ENCODE measurements at places on chromosomes 4 and X. TPM values are rescaled to one million over a fixed set of nuclear protein-coding genes. Genes with fewer than 3 reads are reported as not detected.

GRCh38 chrX:14015941-14016340 lies 13.8 kb downstream of the GEMIN8 start:
- H3K36me3 ChIP-seq = peaks cover 43% of the 10 kb centered on the region
- H3K27me3 ChIP-seq = no peaks in the 10 kb centered on the region
- peaks cover 1% of the 10 kb centered on the region for H3K4me1 ChIP-seq
- H3K27ac ChIP-seq = no peak overlapping the region
- DNase-seq = no peak

The XG gene
- not detected for total RNA-seq

DNA sequence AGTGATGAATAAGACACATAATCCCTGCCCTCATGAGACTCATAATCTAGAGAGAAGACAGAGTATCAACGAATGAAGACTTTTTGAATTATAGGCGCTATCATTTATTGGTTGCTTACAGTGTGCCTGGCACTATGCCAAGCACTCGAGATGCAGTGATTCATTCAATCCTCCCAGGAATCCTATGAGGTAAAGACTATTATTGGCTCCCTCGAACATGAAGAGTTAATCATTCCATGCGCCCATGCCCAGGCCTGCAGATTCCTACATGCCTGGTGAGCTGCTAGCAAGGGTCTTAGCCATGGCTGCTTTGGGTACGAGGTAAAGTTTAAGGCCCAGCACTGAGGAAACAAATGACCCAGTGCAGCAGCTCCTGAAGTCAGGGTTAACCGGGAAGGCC lies 47.0 kb downstream of the TEX13B start:
- H3K36me3 ChIP-seq = peaks cover 4% of the 10 kb centered on the region
- H3K27me3 ChIP-seq = peaks cover 47% of the 10 kb centered on the region
- H3K4me3 ChIP-seq = peak overlapping the region; percentile 84
- peaks cover 13% of the 10 kb centered on the region for H3K4me1 ChIP-seq

The MAGED4 gene
- total RNA-seq = not detected

The PPM1K gene
- total RNA-seq = 21.0 TPM

The F9 gene
- total RNA-seq = not detected

- no peaks in the 10 kb centered on the region for H3K4me1 ChIP-seq
- H3K27me3 ChIP-seq = peaks cover 82% of the 10 kb centered on the region
- no peak overlapping the region for H3K27ac ChIP-seq
- no peak overlapping the region for H3K4me3 ChIP-seq
- no peak for DNase-seq
- H3K36me3 ChIP-seq = no peaks in the 10 kb centered on the region
Measured at GRCh38 chrX:38500866-38501265, 60.5 kb upstream of the TSPAN7 start.

DNA sequence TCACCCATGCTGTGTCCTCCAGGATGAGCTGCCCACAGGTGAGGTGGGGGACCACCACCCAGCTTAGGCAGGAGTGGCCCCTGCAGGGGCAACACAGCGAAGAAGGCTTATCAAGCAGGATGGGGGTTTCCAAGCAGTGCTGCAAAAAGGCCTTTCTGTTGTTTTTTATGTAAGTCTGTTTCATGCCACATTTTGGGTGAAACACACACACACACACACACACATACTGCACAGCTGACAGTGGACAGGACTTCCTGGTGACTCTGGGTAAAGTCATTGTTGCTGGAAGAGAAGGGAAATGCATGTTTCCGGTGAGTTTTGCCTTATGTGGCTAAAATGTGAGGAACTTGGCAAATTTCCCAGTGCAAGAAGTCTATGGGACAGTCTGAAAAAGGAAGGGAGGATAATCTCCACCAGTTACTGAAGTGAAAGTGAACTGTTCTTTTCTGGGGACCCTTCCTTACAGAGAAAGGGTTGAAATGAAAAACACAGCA lies 119.2 kb downstream of the IRF2 start:
- peaks cover 5% of the 10 kb centered on the region for H3K4me1 ChIP-seq
- H3K4me3 ChIP-seq = no peak overlapping the region
- no peak overlapping the region for H3K27ac ChIP-seq
- peak; percentile 78 for DNase-seq

The TAF7L gene
- total RNA-seq = not detected

The UGT2B28 gene
- not detected for total RNA-seq

GRCh38 chr4:101853691-101854090 lies 63.2 kb downstream of the BANK1 start:
- H3K36me3 ChIP-seq = no peaks in the 10 kb centered on the region
- no peaks in the 10 kb centered on the region for H3K4me1 ChIP-seq
- no peaks in the 10 kb centered on the region for H3K27me3 ChIP-seq
- no peak overlapping the region for H3K27ac ChIP-seq

The RAB9B gene
- total RNA-seq = 0.07 TPM

- no peaks in the 10 kb centered on the region for H3K4me1 ChIP-seq
- no peak overlapping the region for H3K4me3 ChIP-seq
- H3K27me3 ChIP-seq = no peaks in the 10 kb centered on the region
- H3K27ac ChIP-seq = no peak overlapping the region
Measured at GRCh38 chr4:123613586-123614344, 217.2 kb downstream of the SPRY1 start.

DNA sequence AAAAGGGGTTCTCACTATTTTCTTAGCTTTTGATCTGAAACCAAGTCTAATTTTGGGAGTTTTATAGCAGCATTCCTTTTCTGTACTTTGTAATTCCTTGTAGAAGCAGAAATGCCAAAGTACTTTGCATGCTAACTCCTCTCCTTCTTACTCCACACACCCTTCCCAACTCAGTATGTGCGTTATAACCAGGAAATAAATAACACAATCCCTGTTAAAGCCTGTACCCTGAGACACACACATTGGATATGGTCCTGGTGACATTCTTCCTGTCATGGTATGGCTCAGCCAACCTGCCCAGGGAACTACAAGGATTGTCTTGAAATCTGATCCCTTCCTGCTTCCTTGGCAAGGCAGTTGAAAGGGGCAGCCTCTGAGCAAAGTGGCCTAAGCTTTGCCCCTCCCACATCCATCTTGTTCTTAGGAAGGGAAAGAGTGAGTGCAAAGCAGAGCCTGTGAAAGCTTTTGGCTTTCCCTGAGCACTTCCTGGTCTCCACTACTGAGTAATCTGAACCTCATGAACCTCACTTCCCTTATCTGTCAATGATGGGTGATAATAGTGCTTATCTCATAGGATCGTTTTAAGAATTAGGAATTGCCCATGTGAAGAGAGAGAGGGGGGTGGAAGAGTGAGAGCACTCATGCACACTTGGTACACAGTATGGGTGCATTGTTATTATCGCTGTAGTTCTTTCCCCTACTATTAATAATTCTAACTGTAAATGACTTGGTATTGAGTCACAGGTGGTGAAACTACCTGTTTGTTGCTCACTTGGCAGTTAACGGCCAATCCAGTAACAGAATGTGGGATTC lies 109.3 kb downstream of the AFF2 start:
- no peaks in the 10 kb centered on the region for H3K27me3 ChIP-seq
- H3K4me3 ChIP-seq = no peak overlapping the region
- no peaks in the 10 kb centered on the region for H3K4me1 ChIP-seq
- H3K27ac ChIP-seq = no peak overlapping the region
- peak; percentile 56 for DNase-seq

GRCh38 chr4:8434251-8435073 lies 6.1 kb downstream of the ACOX3 start:
- no peak for DNase-seq
- H3K27me3 ChIP-seq = no peaks in the 10 kb centered on the region
- H3K36me3 ChIP-seq = peaks cover 15% of the 10 kb centered on the region
- no peak overlapping the region for H3K27ac ChIP-seq
- peaks cover 36% of the 10 kb centered on the region for H3K4me1 ChIP-seq

GRCh38 chrX:99938464-99938863 lies 471.6 kb downstream of the PCDH19 start:
- H3K27ac ChIP-seq = no peak overlapping the region
- no peak overlapping the region for H3K4me3 ChIP-seq
- H3K36me3 ChIP-seq = no peaks in the 10 kb centered on the region
- no peak for DNase-seq
- peaks cover 34% of the 10 kb centered on the region for H3K27me3 ChIP-seq

The TMSB15B gene
- 3.0 TPM for total RNA-seq

DNA sequence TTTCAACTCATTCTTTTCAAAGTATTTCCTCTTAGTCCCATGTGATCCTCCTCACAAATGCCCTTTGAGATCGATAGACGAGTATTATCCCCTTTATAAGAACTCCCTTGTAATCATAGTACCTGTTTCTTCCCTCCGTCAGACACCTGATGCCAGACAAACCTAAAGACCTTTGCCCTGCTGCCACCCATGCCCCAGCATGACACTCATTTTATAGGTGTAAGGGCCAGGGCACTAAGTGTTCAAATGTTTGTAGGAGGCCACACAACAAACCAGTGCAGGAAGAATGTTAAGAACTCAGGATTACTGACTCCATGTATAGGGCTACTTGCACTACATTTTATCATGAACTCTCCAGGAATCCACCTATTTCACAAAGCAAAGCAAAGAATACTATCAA lies 115.6 kb upstream of the DIAPH2 start:
- no peak overlapping the region for H3K4me3 ChIP-seq
- peaks cover 20% of the 10 kb centered on the region for H3K27me3 ChIP-seq
- H3K27ac ChIP-seq = no peak overlapping the region
- H3K36me3 ChIP-seq = no peaks in the 10 kb centered on the region
- H3K4me1 ChIP-seq = no peaks in the 10 kb centered on the region

GRCh38 chr4:142079959-142080358 lies 443.6 kb downstream of the IL15 start:
- H3K27me3 ChIP-seq = no peaks in the 10 kb centered on the region
- no peak overlapping the region for H3K4me3 ChIP-seq
- peaks cover 10% of the 10 kb centered on the region for H3K4me1 ChIP-seq

GRCh38 chrX:27186671-27187070 lies 276.5 kb downstream of the PPP4R3C start:
- H3K27ac ChIP-seq = no peak overlapping the region
- H3K4me1 ChIP-seq = no peaks in the 10 kb centered on the region
- H3K27me3 ChIP-seq = no peaks in the 10 kb centered on the region

GRCh38 chr4:175813204-175813603 lies 1.1 kb upstream of the GPM6A start:
- H3K27ac ChIP-seq = no peak overlapping the region
- no peak overlapping the region for H3K4me3 ChIP-seq
- no peak for DNase-seq
- H3K4me1 ChIP-seq = no peaks in the 10 kb centered on the region
- H3K36me3 ChIP-seq = no peaks in the 10 kb centered on the region

- no peak overlapping the region for H3K27ac ChIP-seq
- no peak overlapping the region for H3K4me3 ChIP-seq
- no peaks in the 10 kb centered on the region for H3K36me3 ChIP-seq
- DNase-seq = no peak
- H3K4me1 ChIP-seq = no peaks in the 10 kb centered on the region
- H3K27me3 ChIP-seq = no peaks in the 10 kb centered on the region
Measured at GRCh38 chr4:118363166-118363565, 10.4 kb upstream of the PRSS12 start.

- no peak overlapping the region for H3K4me3 ChIP-seq
- no peaks in the 10 kb centered on the region for H3K27me3 ChIP-seq
- no peaks in the 10 kb centered on the region for H3K4me1 ChIP-seq
- H3K27ac ChIP-seq = no peak overlapping the region
Measured at GRCh38 chrX:79167462-79167861, 23.0 kb downstream of the GPR174 start.

GRCh38 chr4:110172972-110173371 lies 25.4 kb downstream of the ELOVL6 start:
- H3K4me3 ChIP-seq = no peak overlapping the region
- H3K27me3 ChIP-seq = no peaks in the 10 kb centered on the region
- no peaks in the 10 kb centered on the region for H3K4me1 ChIP-seq
- no peak overlapping the region for H3K27ac ChIP-seq
- no peak for DNase-seq
